Stimulated activated naive CD8-positive, alpha-beta T cell treated with anti-CD3 and anti-CD28 coated beads, Interleukin-15, amount 100 ng/mL, for 72 hours (primary cell): ENCODE measurements at places on chromosomes 12 and 14.

- DNase-seq: no peak
These were observed 57.1 kb downstream of the ZDHHC17 start for GRCh38 chr12:76820888-76821482.

DNA sequence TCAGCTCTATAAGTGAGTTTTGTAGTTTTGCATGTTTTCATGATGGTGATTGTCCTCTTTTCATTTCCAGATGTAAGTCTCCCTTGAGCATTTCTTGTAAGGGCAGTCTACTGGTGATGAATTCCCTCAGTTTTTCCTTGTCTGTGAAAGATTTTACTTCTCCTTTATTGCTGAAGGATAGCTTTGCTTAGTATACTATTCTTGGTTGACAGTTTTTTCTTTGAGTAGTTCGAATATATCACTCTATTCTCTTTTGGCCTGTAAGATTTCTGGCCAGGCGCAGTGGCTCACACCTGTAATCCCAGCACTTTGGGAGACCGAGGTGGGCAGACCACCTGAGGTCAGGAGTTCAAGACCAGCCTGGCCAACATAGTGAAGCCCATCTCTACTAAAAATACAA, 23.6 kb downstream of the SIX4 start:
- DNase-seq: no peak

- DNase-seq: no peak
These were observed 8.2 kb upstream of the ACVR1B start for GRCh38 chr12:51943346-51943745.

GRCh38 chr14:65304963-65305362, 107.6 kb upstream of the FUT8 start:
- DNase-seq: no peak

- DNase-seq: no peak
These were observed 47.2 kb upstream of the EVL start for GRCh38 chr14:100018054-100018453.

DNA sequence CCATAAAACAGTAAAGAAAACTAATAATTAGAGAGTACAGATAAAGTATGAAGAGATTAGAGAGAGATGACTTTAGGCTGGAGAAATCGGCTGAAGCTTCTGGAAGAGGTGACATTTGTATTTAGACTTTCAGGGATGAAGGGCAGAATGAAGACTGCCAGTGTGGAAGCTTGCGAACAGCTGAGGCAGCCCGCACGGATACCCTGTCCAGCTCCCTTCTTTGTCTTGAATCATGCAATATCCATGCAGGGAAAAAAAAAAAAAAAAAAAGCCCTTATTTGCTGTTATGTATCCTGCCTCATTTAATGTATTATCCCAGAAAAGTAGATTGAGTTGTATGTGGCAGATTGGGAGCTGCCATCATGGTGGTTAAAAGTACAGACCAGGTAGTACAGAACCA, 331.8 kb downstream of the ZFP36L1 start:
- no peak for DNase-seq

- no peak for DNase-seq
These were observed 51.1 kb upstream of the KRAS start for GRCh38 chr12:25301798-25302197.

DNA sequence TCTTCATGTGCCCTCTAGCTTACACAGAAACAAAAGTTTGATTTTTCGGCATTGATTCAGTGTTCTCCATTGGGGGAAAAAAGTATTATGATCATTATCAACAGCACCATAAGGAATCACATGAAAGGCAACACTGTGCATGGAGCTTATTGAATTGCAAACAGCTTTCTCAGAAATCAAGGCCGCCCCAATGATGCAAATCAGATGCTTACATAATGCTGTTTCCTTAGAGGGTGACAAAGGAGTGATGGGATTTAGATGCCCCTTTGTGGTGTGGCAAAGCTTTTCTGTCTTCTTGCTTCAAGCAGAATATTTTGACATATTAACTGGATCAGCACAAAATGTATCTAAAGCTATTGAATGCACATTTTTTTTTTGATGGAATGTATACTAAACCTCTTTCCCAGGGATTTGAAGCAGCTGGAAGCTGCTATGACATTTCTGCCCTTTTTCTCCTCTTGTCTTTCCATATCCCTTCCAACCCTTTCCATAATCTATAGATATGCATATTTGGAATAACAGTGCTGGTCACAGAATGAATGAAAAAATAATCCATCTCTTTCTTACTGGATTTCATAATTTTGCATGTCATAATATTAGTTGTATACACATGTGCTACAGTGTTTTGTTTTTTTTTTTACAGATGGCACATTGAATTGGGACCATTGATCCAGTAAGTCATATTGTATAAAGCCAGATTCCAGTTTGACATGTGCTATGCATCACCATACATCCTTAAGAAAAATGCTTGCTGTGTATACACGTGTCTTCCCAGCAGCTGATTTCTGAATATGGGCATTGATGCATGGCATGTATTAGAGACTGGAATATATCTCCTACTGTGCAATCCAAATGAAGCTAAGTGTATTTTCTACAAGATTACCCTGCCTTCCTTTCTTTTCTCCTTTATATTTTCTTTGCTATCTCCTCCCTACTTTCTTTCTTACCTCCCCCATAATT, 259.7 kb upstream of the DCN start:
- DNase-seq: no peak

DNA sequence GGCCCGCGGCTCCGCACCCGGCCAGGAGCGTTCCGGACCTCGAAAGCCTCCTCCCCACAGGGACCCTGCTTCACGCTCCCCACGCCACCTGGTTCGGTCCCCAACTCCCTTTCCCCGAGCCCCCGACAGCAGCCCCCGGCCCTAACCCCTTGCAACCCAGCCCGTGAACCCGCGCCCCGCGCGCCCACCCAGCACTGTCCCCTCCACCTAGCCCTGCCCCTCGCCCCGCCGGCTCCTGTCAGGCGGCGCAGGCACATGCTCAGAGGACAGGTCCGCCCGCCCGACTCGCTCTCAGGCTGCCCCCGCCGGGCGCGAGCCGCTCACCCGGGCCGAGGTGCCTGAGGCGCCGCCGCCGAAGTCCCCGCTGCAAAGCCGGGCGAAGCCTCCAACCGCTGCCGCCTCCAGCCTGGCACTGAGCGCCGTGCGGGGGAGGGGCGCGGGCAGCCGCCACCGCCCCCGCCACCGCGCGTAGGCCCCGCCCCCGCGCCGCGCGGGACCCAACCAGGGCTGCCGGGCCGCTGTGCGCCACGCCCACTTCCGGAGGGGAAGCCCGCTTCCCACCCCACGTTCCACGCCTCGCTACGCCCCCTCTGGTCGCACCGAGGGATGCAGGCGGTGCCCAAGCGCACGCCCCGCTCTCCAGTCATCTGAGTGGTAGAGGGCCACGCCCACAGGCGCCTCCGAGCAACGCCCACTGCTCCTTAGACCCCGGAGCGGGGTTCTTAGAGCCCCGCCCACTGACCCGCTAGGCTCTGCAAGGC, at the start of gene CORO1C:
Gene CORO1C (minus strand): TSS at position 414 of the 761 bp plus-strand sequence. CDS start 30,200 bp downstream, outside the sequence.
- DNase-seq: peak; percentile 99

- peak; percentile 60 for DNase-seq
These were observed 423.6 kb downstream of the BTG1 start for GRCh38 chr12:91722072-91722471.

DNA sequence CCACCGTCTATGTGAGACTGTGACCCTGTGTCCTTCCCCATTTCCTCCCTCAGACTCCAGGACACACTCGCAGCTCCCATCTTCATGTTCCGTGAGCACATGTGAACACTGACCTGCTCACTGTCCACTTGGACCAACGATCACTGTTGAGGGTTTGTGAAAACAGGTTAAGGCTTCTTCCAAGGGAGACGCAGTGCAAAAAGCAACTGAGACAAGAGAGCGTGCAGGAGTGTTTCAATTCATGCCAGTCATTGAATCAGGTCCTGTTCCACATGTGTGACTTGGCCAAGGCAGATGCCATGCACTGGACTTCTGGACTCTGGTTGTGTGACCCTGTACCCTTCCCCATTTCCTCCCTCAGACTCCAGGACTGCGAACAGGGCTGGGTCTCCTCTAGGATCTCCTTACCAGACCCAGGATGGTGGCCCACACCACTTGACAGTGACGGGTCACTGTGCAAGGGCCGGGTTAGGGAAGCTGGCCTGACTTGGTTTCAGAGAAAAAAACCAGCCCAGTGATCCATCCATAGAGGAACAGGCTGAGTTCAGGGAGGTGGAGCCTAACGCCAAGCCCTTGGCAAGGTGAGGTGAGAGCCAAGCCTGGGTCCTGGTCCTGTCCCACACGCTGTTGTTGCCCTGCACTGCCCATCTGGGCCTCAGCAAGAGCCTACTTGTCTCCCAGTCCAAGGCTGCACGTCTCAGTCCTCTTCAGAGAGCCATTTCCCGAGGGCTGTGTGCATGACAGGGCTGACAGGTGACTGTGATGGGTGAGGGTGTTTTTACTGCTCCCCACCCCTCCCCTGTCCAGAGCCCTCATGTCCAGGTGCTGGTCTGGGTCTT, 5.7 kb upstream of the KRT5 start:
- DNase-seq: peak; percentile 2

DNA sequence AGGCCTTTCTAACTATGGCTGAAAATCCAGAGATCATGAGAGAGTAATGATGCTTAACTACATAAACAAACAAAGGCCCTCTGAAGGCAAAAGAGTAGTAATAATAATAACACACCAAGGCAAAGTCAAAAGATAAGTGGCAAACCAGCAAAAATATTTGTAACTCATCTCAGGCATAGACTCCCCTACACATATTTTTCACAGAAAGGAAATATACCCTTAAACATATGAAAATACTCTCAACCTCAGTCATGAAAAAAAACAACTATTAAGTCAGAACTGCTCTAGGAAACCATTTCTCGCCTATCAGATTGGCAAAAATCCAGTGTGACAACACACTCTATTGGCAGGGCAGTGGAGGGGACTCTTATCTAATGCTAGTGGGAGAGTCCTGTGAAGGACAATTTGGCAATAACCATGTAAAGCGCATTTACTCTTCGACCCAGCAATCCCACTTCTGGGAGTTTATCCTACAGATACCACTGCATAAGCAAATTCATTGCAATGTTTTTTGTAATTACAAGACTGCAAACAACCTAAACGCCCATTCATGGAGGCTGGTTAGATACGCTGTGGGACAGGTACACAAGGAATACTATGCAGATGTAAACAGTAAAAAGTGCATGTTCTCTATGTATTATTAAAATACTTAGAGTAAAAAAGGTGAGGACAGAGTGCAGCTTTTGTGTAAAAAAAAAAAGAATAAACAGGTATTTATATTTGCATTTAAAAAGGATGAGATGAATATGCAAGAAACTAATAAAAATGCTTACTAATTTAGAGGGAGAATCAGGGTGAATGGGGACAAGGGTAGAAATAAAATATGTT, 26.0 kb upstream of the IL22 start:
- DNase-seq: no peak

GRCh38 chr14:105305345-105305744, 4.5 kb upstream of the BRF1 start:
- DNase-seq: no peak

DNA sequence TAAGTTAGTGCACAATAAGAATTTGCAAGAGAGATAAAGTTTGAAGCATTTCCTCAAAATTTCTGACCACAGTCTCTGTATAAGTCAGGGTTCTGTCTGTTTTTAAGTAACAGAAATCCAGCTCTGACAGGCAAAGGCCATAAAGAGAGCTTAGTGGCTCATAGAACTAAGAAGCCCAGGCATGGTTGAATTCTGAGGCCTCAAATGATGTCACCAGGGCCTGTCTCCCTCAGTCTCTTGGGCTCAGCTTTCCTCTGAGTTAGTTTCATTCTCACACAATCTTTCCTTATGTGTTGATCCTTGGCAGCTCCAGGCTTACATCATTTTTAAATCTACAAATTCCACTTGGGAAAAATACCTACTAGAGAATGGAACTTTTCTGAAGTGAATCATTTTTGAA, 173.4 kb upstream of the ATP2B1 start:
- peak; percentile 61 for DNase-seq

- DNase-seq: peak; percentile 21
These were observed 68.6 kb upstream of the USP15 start for GRCh38 chr12:62191491-62192179.

DNA sequence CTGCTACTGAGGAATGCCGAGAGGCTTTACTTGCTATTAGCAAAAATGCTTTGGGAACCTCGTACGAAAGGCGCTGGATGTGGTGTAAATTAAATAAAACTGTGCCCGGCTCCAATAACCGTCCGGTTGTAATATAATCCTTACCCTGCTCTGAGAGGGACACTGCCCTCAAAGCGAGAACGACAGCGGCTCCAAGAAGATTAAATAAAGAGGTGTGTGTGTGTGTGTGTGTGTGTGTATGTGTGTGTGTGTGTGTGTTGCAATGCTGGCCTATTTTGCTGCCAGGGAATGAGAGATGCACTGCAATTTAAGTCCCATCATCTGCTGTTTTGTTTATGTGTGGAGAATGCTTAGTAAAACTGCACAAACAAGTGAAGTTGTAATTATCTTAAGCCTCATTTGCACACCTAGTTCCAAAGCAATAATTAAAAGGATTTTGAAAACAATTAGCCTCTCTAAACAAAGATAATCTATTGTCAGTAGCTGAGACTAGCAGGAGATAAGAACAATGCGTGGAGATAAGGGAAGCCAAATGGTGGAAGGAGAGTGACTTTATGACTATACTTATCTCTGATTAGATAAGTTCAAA, 1.2 kb upstream of the SIX1 start:
- no peak for DNase-seq

- DNase-seq: no peak
These were observed 18.1 kb downstream of the CABP1 start for GRCh38 chr12:120658286-120659150.

GRCh38 chr14:45868377-45868776, 615.4 kb upstream of the MIS18BP1 start:
- no peak for DNase-seq

DNA sequence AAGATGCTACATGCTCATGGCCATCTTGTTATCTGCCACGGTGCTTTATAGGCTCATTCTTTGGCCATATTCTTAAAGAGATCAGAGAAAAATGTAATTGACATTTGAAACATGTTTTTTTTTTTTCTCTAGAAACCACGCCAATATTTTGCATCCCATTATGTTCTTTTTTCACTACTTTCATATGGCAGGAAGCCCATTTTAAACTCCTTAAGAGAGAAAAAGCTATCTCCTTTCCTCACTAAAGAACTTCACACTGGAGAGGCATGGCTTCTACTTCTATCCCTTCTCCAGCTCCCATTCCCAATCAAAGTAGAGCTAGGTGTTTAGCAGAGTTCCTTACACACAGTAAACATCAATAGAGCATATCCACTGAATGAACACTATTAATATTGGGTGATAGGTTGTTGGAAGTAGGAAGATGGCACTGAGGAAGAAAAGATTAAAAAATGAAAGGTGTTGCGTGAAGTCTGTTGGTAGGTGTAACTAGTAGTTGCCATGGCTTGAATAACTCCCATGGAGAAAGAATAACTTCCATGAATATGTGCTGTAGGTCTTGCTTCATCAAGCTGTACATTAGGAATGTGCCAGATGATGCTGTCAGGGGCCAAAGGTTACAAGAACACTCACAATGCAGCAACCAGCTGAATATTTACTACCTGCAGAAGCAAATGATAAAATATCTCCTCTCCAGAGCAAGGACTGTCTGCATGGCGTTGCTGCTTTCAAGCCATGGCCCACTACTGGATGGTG, 178.8 kb downstream of the STXBP6 start:
- no peak for DNase-seq

GRCh38 chr12:70936203-70936813, 15.8 kb upstream of the PTPRR start:
- no peak for DNase-seq
